ENCODE measurements at places on chromosomes 6 and 20.

- no peak for DNase-seq
Observed at GRCh38 chr6:138107752-138108592, 753 bp upstream of the PERP start.

- DNase-seq = no peak
Observed at GRCh38 chr6:169802790-169803189, 51.4 kb downstream of the ERMARD start.

DNA sequence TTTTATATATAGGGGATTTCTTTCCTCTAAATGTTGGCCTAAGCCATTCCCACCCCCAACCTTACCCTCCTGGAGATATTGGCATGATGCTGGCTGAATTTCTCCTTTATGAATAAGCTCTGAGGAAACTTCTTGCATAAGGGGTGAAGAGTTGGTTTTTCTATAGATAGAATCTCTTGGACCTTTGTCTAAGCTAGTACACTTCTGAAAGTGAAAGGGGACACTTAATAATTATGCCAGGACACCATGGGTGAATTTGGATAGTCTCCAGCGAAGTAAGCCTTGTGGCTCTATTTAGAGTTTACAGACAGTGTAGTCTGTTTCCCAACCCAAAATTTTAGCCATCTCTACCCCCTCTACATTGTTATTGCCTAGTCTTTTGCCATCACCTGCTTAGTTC lies 27.1 kb upstream of the FABP7 start:
- DNase-seq = no peak

DNA sequence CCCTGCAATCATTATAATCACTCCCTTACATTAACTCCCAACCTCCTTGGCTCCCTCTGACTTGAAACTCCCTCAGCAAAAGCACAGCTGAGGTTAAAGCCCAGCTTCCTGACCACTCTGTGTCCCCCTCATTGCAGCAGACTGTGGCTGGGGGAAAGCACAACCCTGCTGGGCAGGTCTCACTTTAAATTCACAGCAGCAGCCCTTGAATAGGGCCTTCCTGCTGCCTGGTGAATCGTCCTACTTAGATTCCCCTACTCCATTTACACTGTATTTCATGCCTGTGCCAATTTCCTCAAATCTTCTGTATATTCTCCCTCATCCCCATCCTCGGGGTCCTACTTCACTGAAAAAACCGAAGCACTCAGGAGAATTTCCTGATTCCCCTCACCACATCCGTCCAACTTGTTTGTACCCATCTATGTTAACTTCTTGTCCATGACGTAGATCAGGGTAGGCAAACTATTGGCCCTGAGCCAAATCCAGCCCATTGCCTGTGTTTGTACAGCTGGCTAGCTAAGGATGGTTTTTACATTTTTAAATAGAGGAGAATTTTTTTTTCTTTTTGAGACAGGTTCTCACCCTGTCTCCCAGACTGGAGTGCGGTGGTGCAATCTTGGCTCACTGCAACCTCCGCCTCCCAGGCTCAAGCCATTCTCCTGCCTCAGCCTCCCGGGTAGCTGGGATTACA lies 31.5 kb upstream of the GCM1 start:
- no peak for DNase-seq

- no peak for DNase-seq
Observed at GRCh38 chr20:7571101-7571500, 369.2 kb downstream of the HAO1 start.

- DNase-seq = no peak
Observed at GRCh38 chr6:134373282-134373922, 55.5 kb upstream of the SGK1 start.

Data from stimulated activated effector memory CD8-positive, alpha-beta T cell treated with anti-CD3 and anti-CD28 coated beads, Interleukin-12 subunit alpha, Interleukin-12 subunit beta, amount 100 ng/mL, for 72 hours (primary cell).